Right atrium auricular region (tissue), 2 donors: ENCODE measurements at places on chromosomes 2 and 18.

GRCh38 chr2:27993402-27993787, 102.9 kb downstream of the BABAM2 start:
- DNase-seq = no peak

DNA sequence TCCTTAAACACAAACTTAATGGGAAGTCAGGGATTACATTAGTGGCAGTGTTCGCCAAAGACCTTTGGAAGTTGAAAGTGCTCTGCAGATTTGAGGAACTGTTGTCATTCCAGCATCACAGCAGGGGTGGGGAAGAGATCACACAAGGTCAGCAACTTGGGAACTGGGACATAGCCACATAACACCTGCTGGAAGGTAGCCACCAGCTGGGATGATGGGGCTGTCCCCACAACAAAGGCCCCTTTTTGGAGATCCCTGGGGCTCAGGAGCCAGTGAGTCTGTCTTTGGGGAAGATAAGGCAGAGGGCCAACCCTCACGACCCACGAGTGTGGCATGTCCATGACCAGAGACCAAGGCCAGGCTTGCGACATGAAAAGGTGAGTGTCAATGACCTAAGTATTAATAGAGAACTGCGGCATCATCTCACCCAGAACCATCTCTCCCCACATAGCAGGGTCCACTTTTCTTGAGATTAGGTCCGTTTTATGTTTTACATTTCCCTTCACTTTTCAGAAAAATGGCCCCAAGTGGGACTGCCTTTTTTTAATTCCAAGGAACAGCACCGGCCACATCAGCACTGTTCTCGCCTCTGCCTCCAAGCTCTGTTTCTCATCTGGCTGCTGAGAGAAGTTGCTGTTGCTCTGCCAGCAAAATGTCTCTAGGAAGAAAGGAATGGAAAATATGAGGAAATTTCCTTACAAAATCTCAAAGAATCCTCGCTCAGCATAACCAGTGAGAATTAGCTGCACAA, 106.9 kb downstream of the GFPT1 start:
- DNase-seq = no peak

GRCh38 chr2:172578860-172579512, 23.1 kb downstream of the PDK1 start:
- DNase-seq = no peak

DNA sequence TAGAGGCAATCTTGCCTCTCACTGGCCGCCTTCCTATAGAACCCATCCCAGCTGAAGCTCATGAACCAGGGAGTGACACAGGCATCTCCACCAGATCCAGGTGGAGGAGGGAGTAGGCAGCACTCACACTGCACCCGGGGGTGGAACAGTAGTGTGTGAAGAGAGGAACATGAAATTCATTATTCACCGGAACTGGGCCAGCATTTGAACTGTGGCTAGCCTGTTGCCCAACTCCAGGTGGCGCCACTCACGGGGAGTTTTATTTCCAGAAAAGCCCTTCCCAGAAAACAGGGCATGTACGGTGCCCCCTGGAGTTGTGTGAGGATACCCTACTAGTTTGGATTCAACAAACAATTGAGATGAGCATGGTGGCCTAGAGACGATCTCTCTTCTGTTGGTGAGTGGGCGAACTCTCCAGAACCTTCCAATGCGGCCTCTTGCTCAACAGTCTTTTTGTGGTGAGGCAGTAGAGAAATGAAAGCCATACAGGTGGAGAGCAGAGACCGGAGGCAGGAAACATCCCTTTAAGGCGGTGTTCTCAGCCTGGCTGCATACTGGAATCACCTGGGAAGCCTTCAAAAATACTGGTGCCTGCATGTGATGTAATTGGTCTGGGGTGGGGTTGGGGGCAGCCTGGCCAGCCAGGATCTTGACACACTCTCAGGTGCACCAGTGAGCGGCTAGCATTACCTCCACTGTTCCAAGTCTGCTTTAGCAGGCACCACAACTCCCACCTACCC, 73.5 kb upstream of the NEDD4L start:
- DNase-seq = no peak

GRCh38 chr2:132804051-132804450, 134.0 kb upstream of the LYPD1 start:
- no peak for DNase-seq

- DNase-seq = no peak
Measured at GRCh38 chr2:176392249-176392648, 123.0 kb downstream of the MTX2 start.

DNA sequence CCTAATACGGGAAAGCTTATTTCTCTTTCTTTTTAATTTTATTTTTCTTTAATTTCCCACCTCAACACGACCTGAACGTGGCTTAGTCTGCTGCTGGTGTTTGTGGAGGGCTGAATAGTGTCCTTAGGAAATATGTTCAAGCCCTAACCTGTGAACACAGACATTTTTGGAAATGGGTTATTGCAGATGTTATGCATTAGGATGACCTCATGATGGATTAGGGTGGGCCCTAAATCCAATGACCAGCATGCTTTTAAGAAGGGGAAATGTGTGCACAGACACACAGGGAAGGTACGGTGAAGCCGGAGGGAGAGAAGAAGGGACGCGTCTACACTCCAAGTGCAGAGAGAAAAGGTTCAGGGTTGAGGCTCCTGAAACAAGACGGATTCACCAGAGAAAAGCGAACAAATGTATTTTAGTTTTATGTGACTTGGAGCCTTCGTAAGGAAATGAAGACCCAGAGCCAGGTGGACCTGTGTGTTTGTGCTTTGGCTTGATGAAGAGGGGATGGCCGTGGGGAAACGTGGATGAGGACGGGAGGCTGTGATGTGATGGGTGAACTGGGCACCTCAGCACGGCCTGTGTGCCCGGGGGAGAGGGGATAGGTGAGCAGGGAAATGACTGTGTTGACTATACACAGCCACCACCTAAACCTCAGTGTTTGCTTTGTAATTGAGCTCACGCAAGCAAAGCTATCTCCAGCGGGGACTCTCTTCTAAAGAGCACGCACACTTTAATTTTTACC, 37.5 kb downstream of the RTP5 start:
- DNase-seq = no peak

DNA sequence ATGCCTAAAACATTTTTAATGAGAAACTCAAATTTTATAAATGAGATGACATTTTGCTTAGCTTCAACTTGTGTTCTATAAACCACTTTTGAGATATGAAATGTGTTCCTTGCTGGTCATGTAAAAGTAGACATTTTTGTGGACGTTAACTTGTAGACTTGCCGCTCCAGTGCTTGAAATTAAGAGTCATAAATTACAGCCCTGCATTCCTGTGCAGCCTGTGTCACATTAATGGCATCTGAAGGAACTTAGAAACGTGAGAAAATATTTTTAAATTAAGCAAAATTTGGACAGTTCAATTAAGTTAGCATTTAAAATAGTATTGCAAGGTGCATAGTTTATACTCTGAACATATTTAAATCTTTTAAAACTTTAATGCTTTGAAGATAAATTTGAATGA, 98.3 kb upstream of the LDLRAD4 start:
- DNase-seq = no peak

GRCh38 chr18:37538526-37539205, 26.9 kb downstream of the CELF4 start:
- DNase-seq = no peak

DNA sequence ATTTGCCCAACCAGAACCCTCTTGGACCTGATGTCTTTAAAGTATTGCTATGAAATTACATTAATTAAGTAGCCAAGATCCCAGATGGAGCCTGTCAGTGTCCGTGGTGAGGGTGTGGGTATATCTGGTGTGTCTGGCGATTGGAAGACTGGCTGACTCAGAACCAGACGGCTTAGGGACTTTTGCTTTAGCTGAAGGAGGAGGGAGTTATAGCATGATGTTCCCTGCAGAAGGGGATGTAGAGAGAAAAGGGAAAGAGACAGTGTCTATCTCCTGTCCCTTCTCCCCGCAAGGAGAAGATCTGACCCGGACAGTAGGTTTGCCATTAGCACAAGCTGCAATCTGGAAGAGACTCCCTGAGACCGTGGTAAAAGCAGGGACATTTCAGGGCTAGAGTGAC, 60.6 kb downstream of the POU3F3 start:
- no peak for DNase-seq

DNA sequence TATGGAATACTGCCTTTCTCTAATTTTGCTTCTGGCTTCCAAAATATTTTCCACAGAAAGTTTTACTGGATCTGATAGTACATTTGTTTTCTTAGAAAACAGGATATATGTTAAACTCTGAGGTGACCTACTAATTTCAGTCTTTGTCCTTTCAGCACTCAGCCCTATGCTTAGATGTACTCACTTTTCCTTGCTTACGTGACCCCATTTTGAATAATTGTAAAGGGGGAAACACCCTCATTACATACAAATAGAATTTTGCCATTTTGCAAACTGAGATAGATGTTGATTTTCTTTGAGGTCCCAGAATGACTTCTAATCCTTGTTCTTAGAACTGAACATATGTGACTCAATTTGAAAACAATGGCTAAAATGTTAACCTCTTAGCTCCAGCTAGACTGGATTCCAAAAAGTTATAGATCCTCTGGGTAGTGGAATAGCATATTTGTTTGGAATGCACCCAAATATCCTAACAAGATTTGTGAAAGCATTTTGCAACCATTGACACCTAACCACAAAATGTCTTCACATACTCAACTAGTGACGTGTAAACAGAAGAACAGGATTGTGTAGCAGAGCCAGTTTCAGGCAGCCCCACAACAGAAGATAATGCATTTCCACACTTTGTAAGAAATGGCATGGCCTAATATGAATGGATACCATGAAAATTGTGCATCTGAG, 44.8 kb upstream of the EHBP1 start:
- no peak for DNase-seq
